ENCODE measurements at places on chromosomes 6 and 20.

DNA sequence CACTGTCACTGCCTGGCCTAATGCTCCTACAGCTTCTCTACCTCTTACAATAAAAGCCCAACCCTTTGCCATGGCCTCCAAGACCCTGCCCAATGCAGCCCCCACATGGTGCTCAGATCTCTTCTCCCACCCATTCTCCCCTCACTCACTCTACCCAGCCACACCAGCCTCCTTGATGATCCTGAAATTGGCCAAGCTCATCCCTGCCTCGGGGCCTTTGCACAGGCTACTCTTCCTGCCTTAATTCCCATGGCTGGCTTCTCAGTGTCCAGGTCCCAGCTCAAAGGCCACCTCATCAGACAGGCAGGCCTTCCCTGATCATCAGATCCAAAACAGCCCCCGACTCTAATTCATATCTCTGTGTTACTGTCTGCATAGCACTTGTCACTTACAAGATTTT is 25.6 kb downstream of the PREX1 start:
- DNase-seq: no peak

- no peak for DNase-seq
Measured at GRCh38 chr6:57019434-57019833, 27.1 kb upstream of the KIAA1586 start.

- DNase-seq: no peak
Measured at GRCh38 chr6:135922746-135923145, 71.2 kb downstream of the PDE7B start.

DNA sequence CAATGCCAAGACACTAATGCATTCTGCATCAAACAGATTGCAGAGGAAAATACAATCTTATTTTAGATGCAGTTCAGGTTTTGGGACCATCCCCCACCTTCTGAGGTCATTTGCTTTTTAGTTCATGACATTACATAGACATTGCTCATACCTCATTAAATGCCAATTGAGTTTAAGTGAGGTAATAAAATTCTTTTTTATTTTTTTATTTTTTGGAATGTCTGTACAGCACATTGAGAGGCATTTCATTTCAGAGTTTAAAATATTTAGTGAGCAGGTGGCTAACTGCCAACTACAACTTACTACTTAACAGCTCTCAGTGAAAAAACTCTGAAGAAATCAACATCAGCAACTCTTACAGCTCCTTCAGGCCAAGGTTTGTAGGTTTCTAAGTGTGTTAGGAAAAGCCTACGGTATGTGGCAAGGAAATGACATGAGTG is 482.2 kb upstream of the RNF217 start:
- no peak for DNase-seq

GRCh38 chr20:52167232-52167840 is 24.2 kb downstream of the ZFP64 start:
- no peak for DNase-seq

DNA sequence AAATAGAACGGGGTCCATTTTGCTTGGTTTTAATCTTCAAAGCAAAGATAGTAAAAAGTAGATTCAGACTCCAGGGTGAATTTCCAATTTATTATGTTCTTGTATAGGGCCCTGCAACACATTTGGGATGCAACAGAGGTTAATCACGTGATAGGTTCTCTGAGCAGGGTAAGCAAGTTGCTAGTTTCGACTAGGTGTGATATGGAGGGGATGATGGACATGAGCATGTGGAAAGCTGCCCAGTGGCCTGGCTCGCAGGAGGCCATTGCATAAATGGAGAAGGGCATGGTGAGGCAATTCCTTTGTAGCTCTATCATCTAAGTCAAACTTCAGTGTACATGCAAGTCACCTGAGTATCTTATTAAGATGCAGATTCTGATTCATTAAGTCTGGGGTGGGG is 17.7 kb upstream of the ADGRF4 start:
- no peak for DNase-seq

DNA sequence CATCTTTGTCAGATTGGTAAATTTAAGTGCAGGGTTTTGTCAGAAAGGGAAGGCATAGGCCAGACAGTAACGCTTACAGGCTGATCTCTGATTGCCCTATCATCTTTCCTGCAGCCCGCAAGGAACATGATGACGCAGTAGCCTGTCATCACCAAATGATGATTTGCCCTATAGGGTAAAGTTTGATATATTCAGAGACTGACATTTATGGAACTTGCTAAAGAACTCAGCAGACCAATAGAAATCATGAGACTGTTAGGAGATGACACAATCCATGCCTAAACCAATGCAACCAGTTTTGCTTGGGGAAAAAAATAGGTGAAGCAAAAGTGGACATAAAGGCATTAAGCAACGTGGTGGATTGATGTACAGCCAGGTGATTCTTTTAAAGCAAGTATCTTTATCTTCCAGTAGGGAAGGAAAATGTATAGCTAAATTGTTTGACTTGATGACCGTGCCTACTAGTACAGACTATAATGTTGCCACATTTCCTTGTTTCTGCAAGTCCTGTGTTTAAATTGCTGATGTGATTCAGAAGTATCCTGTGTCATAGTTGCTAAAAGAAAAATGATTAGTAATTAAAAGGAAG is 2.4 kb downstream of the NUS1 start:
- no peak for DNase-seq

- no peak for DNase-seq
Measured at GRCh38 chr6:102981490-102982015, 1588.0 kb downstream of the GRIK2 start.

GRCh38 chr6:75089151-75089897 is 116.5 kb downstream of the COL12A1 start:
- DNase-seq: no peak

DNA sequence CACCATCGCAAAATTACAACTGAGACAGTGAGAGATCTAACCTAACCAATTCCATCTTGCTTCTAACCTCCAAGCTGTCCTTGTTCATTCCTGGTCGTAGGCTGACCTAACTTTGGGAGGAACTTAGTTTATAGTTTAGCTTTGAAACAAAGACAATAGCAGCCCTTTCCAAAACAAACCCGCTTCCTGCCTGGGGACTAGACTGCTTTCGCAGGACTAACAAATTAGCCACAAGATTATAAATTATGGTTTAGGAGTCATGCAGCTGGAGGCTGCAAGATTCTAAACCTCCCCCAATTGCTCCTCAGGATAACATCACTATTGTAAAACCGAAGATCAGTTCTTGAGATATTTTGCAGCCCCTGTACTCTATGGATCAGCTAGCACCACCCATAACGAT is 63.2 kb downstream of the TRIM27 start:
- no peak for DNase-seq

- peak; percentile 12 for DNase-seq
Measured at GRCh38 chr20:63121246-63121645, 94.7 kb downstream of the YTHDF1 start.

DNA sequence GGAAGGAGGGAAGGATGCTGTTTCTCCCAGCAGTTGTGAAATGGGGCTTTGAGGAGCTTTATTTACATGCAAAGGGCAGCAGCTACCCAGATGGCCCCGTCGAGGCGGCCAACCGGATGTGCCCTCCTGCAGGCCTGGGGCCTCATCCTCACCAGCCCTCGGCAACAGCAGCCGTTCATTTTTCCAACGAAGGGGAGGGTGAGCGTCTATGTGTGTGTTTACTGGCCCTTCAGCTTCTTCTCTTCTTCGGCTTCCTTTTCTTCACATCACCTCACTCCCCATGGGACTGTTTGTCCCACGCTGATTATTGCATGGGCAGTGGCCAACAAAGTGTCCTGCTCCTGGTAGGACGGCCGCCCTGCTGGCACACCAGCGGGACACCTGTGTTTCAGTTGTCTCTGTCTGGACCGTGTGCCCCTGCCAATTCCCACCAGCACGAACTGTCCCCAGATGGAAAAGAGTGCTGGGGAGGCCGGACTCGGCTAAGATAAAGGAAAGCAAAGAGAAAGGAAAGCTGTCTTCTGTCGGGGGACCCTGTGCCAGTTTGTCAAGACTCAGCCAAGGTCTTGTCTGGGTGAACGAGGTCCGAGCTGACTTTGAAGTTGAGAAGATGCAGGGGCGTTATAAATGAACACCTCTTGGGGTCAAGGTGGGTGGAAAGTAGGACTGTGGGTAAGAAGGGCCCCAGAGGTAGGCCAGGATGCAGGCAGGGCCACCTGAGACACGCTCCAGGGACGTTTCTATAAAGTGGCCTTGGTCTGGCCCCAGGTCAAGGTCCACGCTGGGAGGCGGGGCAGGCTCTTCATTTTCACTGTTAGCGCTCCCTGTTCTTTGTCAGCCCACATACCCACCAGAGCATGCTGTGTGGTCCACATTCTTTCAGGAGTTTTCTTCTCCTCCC is 57.0 kb downstream of the FAM50B start:
- DNase-seq: no peak

GRCh38 chr6:22155551-22155950 is 141.3 kb downstream of the PRL start:
- DNase-seq: no peak

DNA sequence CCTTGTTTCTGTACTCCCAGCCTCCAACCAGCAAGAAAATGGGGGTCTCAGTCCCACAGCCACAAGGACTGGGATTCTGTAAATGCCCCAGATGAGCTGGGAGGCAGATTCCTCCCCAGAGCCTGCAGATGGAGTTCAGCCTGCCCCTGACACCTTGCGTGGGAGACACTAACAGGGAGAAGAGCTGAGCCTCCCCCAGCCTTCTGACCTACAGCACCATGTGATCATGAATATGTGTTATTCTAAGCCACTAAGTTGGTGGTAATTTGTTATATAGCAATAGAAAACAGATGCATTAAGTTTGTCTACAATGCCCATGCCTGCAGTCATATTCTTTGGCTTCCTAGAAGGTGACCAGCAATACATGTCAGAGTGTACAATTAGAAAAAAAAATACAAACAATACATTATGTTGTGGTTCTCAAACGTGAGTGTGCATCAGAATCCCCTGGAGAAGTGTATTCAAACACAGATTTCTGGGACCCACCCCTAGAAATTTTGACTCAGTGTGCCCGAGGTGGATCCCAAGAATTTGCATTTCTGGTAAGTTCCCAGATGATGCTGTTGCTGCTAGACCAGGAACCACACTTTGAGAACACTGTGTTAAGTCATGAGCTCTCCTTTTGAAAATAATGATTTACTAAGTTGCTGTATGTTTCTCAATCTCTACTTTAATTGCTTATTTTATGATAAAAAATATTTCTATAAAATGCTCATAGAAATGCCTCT is 39.9 kb downstream of the SLC22A3 start:
- DNase-seq: no peak

GRCh38 chr6:93433592-93433991 is 14.2 kb upstream of the EPHA7 start:
- DNase-seq: no peak

DNA sequence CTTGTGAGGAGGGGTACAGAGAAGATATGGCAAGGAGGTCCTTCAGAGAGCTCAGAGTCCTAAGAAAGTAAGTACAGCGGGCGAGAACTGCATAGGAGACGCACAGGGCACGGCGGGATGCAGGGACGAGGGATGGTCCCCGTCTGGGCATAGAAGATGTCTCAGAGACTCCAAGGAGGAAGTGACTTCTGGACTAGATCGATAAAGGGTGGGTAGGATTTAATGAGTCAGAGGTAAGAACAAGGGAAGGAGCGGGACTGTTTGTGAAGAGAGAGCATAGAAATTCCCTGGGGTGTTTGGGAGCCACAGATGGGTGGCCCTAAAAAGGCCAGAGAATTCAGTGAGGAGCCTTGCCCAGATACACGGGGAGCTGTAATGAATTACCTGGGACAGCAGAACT is 69.1 kb downstream of the FAM120B start:
- no peak for DNase-seq

DNA sequence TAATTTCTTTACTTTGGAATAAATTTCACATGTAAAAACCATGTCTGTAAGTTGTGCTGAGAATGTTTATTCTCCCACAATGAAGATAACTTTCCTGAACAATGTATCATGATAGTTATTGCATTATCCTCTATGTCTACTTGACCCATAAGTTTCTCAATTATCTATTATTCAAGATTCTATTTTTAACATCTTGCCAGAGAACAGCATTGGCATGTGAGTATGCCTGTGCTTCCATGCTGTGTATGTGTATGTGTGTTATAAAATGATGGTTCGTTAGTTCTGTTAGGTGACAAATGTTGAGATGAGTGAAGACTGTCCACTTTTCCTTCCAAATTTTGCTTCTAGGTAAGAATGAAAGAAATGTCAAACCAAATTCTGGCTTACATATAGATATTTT is 111.9 kb downstream of the EYA4 start:
- no peak for DNase-seq

- DNase-seq: no peak
Measured at GRCh38 chr6:38404900-38405556, 234.7 kb downstream of the BTBD9 start.

DNA sequence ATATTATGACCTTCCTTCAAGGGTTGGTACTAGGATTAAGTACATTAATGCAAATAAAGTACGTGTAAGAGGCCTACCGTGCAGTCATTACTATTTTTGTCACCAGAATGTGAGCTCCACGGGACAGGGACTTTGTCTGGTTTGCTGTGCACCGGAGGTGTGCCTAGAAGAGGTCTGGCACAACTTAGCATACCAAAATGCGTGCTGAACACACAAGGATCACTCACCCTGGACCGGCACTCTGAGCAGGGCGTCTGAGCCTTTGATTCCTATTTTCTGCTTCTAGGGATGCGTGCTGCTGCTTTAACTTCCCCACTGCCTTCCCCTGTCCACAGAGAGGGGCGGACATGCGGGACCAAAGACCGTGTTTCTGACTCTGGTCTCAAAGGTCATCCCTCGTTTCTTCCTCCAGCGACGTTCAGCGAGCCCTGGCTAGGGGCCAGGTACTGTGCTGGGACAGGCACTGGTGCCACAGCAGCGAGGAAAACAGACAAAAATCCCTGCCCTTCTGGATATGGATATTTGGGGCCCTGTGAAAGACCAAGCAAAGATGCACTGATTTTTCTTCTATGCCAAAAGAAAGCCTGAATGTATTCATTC is 222.7 kb downstream of the BMP7 start:
- no peak for DNase-seq

DNA sequence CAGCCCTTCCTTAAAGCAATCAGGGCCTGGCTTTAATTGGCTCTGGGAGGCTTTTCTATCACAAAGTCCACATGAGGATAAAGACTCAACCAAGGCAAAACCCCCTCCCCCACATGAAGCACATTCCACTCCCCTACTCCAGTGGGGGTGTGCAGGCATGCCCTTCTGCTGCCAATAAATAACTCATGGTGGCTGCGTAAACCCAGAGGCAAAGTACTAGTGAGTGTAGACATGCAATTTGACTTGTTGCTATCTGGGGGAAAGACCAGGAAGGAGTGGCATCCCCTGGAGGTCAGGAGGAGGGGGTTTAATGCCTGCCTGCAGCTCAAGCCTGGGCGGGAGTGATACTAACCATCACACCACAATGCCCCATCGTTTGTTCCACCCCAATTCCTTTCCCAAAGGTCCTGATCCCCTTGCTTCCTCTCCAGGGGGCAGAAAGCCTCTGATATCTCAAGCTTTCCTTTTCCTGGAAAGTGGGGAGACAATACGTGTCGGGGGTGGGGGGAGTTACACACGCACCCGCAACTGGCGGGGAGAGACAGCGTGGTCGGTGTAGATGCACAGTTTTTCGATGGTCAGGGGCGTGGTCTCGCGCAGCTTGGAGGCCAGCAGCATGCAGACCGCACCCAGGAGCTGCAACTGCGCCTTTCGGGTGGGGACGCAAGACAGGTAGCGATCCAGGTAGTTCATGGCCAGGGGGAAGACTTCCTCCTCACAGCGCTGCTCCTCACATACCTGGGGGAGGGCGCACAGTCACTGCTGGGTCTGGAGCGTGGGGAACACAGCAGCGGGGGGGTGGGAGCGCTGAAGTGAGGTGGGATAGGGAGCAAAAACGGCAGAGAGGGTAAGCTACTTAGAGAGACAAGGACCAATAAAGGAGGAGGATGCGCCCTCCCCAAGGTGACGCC is 1.5 kb downstream of the CCND3 start:
- DNase-seq: no peak

GRCh38 chr6:156845454-156846155 is 68.4 kb downstream of the ARID1B start:
- no peak for DNase-seq
